A673 (cell line): ENCODE measurements at places on chromosomes 6 and 20.
A peak's percentile ranks its signal among the peaks of the same experiment; 100 is the strongest.

DNA sequence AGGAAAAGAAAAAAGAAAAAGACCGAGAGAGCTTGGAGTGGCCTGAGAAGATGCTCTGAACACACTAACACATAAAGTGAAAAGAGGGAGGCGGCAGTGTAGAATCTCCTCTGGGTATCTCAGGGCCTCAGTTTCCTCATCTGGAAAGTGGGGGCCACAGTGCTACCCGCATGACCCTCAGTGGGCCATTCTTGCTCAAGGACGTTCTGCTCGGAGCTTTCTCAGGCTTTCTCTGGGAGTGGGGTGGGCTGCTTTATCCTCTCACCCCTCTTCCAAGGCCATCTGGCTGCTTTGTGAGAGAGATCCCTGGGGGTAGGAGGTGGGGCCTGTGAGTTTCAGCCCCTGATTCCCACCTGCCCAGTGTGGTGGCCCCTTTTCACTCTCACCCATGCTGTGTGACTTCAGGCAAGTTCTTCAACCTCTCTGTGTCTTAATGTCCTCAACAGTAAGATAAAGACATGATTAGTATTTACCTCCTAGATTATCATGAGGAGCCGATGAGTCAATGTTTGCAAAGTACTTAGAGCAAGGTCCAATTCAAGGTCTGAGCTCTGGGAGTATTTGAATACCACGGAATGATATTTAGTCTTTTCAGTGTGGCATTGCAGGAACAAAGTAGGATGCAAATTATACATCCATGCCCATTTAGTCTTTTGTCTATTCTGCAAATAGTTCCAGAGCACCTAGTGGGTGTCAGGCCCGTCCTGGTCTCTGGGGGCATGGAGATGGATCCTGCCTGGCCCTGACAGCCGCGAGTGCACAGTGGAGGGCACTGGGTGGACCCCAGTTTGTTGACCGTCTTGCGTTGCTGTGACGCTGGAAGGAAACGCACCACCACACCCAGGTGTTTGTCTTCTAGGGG, 34.3 kb downstream of the SRC start:
- no peak for DNase-seq

DNA sequence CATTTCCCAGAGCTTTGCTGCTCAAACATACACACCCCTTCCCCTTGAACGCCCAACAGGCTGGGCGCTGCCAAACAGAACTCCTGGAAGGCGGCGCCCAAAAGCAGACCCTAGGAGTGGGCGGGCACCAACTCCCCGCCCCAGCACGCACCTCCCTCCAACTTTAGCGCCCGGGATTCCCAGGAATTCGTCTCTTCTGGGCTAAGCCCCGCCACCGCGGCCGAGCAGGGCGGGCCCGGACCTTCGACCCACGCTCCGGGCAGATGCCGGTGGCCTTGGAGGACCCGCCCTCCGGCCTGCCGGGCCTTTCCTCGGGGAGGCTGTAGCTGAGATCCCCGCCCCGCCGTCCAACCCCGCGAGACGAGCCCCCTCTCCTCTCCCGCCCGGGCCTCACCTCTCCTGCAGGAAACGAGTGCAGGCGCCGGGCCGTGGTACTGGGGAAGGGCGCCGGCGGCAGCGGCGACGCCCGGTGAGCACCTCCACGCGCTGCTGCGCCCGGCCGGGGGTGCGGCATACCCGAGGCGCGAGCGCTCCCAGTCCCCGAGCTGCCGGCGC, 659 bp downstream of the MCUR1 start:
- peak; percentile 88 for DNase-seq

- no peak for DNase-seq
These were observed 22.0 kb downstream of the KLHL31 start for GRCh38 chr6:53643481-53643965.

- no peak for DNase-seq
These were observed 14.5 kb downstream of the SOBP start for GRCh38 chr6:107504270-107505026.

DNA sequence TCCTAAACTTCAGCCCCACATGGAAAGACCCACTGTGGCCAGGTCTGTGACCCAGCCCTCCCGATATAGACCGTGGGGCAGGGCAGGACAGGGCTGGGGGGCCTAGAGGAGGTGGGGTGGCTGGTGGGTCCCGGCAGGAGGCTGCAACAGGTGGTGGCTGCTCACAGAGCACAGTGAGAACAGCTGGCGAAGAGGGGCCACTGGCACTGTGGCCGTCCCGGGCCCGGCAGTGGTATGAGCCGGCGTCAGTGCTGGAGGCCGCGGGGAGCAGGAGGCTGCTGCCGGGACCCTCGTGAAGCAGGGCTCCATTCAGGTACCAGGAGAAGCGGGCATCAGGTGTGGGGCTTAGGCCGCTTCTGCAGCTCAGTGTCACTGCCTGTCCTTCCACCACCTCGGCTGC, 13.4 kb downstream of the SIGLEC1 start:
- no peak for DNase-seq

DNA sequence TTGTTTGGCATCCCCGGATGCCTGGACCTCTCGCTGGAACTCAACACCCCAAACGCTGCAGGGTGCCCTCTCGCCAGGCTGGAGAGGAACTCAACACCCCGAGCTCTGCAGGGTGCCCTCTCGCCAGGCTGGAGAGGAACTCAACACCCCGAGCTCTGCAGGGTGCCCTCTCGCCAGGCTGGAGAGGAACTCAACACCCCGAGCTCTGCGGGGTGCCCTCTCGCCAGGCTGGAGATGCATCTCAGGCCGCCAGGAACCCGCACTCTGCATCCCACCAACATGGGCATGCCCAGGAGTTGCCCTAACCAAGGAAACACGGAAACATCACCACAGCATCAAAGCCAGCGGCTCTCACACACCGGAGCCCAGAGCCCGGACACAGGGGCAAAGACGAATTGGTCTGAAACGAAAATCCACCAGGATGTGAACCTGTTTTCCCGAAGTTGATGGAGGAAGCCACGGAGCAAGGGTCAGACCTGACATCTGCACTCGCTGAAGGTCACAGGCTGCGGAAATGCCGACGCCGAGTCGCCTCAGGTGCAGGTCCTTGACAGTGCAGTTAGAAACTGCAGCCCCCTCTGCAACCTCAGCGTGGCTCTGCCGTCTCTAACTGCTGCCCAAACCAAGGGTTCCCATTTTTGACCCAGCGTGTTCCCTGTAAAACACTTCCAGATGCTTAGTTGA, 37.5 kb downstream of the DLL1 start:
- no peak for DNase-seq

DNA sequence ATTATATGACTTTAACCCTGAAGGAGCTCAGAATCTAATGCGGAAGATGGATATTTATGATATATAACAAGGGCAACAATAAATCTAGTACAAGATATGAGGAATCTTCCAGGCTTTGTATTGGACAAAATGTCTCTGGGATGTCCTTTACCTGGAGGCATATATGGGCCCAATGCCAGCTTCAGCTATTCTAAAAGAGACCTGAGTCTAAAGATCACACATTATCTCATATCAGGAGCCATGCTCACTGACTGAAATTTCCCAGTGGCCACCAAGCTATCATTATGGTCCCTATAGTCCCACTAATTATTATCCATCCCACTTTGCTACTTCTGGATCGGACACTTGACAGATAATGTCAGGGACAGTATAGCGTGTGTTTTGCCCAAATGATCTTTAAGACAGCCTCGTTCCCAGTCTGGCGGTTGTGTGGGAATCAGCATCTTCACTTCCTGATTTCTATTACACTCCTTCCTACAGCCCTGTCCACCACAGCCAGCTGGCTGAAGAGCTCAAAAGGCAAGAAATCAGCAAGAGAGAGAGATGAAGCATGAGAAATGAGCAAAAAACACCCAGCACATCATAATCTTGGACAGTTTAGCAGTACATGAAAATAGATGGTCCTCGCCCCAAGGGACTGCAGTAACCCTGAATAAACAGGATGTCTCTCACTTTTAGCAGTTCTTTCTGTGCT, 34.9 kb downstream of the KLHL31 start:
- DNase-seq: no peak

- no peak for DNase-seq
These were observed 235.5 kb upstream of the KCNQ5 start for GRCh38 chr6:72386324-72386723.

- DNase-seq: no peak
These were observed 26.7 kb downstream of the HCK start for GRCh38 chr20:32078791-32079190.
